Karpas-422 (cell line): ENCODE measurements at places on chromosomes 6 and 20. TPM values are rescaled to one million over a fixed set of nuclear protein-coding genes. Genes with fewer than 3 reads are reported as not detected.

- peaks cover 17% of the 10 kb centered on the region for H3K36me3 ChIP-seq
- no peaks in the 10 kb centered on the region for H3K27me3 ChIP-seq
- H3K4me3 ChIP-seq, result no peak overlapping the region
- H3K27ac ChIP-seq, result no peak overlapping the region
These were observed 27.0 kb downstream of the ZNF292 start for GRCh38 chr6:87182321-87182720.

VIP gene
- not detected in 2 replicates for total RNA-seq

ISM1 gene
- total RNA-seq, result not detected in 2 replicates

GRCh38 chr20:36569847-36570429 lies 3.5 kb upstream of the TGIF2 start:
- peaks cover 8% of the 10 kb centered on the region for H3K36me3 ChIP-seq
- H3K27ac ChIP-seq, result no peak overlapping the region
- no peaks in the 10 kb centered on the region for H3K27me3 ChIP-seq
- peaks cover 14% of the 10 kb centered on the region for H3K4me1 ChIP-seq
- no peak for DNase-seq

DNA sequence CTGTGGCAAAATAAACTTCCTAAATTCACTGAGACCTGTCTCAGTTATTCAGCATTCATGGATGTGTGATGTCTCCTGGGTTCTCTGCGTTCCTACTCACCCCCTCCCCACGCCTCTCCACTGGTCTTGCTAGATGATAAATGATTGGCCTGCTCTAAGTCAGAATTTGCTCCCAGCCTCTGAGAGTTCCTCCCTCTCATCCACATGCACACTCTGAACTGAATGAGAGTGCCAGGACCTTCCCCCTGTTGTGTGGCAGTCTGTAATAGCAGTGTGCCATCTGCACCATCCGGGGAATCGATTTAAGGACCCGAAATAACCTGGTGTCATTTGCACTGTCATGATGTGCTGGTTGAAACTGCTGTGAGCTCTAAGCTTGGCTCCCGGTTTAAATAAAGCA lies 135.8 kb upstream of the AFDN start:
- H3K4me3 ChIP-seq, result no peak overlapping the region
- no peaks in the 10 kb centered on the region for H3K4me1 ChIP-seq
- no peak overlapping the region for H3K27ac ChIP-seq
- H3K36me3 ChIP-seq, result no peaks in the 10 kb centered on the region
- DNase-seq, result no peak

GRCh38 chr6:116974526-116975316 lies 97.7 kb downstream of the RFX6 start:
- no peak overlapping the region for H3K27ac ChIP-seq
- no peaks in the 10 kb centered on the region for H3K36me3 ChIP-seq
- H3K4me3 ChIP-seq, result no peak overlapping the region
- no peaks in the 10 kb centered on the region for H3K27me3 ChIP-seq
- H3K4me1 ChIP-seq, result no peaks in the 10 kb centered on the region

GRCh38 chr6:33208091-33208967 lies at the start of gene RING1:
RING1 (plus strand) TSS chr6:33208500; CDS start chr6:33208823, 323 bp downstream.
- H3K4me3 ChIP-seq, result peak within 1 kb of the TSS; percentile 97
- H3K27ac ChIP-seq, result peak within 1 kb of the TSS; percentile 48; the same call in 1 of the 2 replicates
- no peaks in the 10 kb centered on the region for H3K27me3 ChIP-seq
- H3K4me1 ChIP-seq, result peaks cover 37% of the 10 kb centered on the region

DNA sequence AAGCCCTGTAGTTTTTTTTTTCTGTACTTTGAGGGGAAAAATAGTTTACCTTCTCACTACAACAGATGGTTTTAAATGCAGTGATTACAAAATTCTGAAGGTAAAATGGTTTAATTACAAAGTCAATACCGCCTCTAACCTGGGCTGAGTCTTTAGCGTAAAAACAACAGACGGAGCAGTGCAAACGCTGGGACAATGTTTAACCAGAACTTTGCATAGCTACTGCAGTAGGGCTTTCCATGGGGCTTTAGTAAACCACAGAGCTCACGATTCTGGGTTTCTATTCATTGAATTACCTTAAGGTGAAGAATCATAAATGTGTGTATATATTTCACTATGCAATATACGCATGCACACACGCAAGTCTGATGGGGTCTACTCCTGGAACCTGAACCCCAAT lies 77.9 kb downstream of the RFX6 start:
- no peaks in the 10 kb centered on the region for H3K36me3 ChIP-seq
- no peaks in the 10 kb centered on the region for H3K27me3 ChIP-seq
- no peak overlapping the region for H3K27ac ChIP-seq
- no peak overlapping the region for H3K4me3 ChIP-seq
- DNase-seq, result no peak
- H3K4me1 ChIP-seq, result no peaks in the 10 kb centered on the region

DNA sequence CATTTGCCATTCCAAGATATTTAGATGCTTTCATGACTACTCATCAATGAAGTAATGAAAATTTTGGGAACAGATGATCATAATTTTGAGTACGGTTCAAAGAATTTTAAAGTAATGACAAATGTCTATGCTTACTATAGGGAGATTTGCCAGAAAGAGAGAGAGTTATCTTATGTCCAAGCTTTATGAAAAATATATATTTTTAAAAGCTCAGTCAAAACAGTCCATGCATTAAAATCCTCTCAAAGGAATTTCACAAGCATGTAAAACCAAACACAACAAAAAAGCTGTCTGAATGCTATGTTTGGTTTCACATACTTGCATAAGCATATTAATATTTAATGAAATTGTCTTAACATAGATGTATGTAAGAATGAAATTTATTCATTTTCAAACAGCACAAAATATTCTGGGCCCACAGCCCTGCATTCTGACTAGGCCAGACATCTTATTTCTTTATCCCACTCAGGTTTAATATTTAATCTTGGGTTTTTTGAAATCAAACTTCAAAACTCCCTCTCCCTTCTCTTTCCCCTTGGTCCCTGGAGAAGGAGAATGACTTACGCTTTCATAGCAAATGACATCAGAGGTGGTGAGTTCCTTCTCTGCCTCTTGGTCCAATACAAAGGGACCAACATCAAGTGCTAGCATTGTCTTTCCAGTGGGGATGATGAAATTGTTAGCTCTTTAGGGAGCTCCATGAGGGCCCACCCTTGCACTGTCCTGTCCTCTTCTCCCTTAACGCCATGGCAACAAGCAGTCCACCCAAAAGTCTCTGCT lies 94.2 kb downstream of the ADAT2 start:
- no peaks in the 10 kb centered on the region for H3K27me3 ChIP-seq
- no peak overlapping the region for H3K27ac ChIP-seq
- no peaks in the 10 kb centered on the region for H3K36me3 ChIP-seq
- DNase-seq, result no peak

GRCh38 chr6:109739686-109740085 lies 48.6 kb downstream of the FIG4 start:
- no peaks in the 10 kb centered on the region for H3K27me3 ChIP-seq
- H3K36me3 ChIP-seq, result no peaks in the 10 kb centered on the region; the same call in 1 of the 2 replicates
- DNase-seq, result no peak
- H3K4me3 ChIP-seq, result no peak overlapping the region
- H3K27ac ChIP-seq, result no peak overlapping the region
- peaks cover 13% of the 10 kb centered on the region for H3K4me1 ChIP-seq

DNA sequence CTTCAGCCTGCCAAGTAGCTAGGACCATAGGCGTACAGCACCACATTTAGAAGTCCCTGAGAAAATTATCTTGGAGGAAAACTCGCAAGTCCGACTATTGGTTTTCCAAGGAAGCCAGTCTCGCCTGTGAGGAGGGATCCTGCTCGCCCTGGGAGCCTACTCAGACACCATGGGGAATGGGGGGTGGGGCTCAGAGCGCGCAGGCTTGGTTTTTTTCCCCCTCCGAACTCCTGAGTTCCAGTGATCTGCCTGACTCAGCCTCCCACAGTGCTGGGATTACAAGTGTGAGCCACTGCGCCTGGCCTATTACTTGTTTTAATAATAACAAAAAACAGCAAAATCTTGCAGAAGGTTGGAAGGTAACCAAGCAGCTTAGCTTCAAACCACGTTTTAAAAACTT lies 153.7 kb downstream of the OR2B2 start:
- H3K36me3 ChIP-seq, result no peaks in the 10 kb centered on the region
- no peak overlapping the region for H3K4me3 ChIP-seq
- H3K27me3 ChIP-seq, result no peaks in the 10 kb centered on the region
- H3K4me1 ChIP-seq, result peaks cover 15% of the 10 kb centered on the region

GRCh38 chr6:127761084-127761483 lies 139.8 kb downstream of the THEMIS start:
- no peaks in the 10 kb centered on the region for H3K27me3 ChIP-seq
- no peak overlapping the region for H3K27ac ChIP-seq
- no peak for DNase-seq
- no peak overlapping the region for H3K4me3 ChIP-seq
- no peaks in the 10 kb centered on the region for H3K4me1 ChIP-seq

DNA sequence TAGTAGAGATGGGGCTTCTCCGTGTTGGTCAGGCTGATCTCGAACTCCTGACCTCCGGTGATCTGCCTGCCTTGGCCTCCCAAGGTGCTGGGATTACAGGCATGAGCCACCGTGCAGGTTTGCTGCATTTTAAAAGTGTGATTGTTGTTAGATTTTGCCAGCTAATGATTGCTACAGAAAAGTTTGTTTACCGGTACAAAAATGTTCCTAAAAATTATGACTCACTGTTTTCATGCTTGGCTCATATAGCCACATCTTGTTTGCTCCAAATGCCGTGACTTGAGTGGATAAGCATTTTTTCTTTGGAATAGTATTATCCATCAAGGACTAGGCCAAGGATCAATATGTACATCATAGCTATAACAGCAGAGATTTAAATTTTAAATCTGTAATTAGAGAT lies 24.3 kb downstream of the LRRN4 start:
- DNase-seq, result no peak
- H3K4me1 ChIP-seq, result peaks cover 15% of the 10 kb centered on the region
- H3K4me3 ChIP-seq, result no peak overlapping the region
- H3K27ac ChIP-seq, result no peak overlapping the region
- H3K27me3 ChIP-seq, result no peaks in the 10 kb centered on the region

DNA sequence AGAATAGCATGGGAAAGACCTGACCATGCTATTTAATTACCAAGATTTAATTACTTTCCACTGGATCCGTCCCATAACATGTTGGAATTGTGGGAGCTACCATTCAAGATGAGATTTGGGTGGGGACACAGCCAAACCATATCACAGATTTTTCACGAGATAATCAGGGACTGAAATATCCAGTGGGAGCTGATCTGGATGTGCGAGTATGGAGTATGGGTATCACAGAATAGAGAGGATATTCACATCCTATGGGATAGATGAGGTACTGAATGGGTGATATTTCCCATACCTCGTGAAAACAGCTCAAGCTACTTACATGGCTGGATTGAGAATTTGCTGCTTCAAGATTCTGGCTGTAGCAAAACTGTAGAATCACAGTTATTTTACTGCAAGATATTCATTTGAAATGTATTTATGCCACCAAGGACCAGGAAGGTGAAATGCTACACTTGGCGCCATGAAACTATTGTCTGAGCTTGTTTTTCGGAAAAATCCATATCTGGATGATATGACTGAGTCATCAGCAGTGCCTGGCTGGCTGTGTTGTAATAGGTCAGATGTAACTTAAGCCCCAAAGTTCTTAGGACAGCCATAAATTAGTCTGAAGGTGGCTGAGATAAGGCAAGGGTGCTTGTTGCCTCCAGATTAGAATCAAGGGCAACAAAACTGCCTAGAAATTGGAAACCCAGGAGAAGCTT lies 29.8 kb downstream of the KCNS1 start:
- no peak overlapping the region for H3K4me3 ChIP-seq
- H3K36me3 ChIP-seq, result peaks cover 44% of the 10 kb centered on the region; the same call in 1 of the 2 replicates
- DNase-seq, result no peak
- no peaks in the 10 kb centered on the region for H3K27me3 ChIP-seq

BANF2 gene
- total RNA-seq, result not detected in 2 replicates

NSFL1C gene
- 19.4 and 20.9 TPM in 2 replicates for total RNA-seq

- H3K27me3 ChIP-seq, result no peaks in the 10 kb centered on the region
- no peak overlapping the region for H3K27ac ChIP-seq
- no peak overlapping the region for H3K4me3 ChIP-seq
These were observed 117.4 kb downstream of the FAXC start for GRCh38 chr6:99232056-99232455.

DNA sequence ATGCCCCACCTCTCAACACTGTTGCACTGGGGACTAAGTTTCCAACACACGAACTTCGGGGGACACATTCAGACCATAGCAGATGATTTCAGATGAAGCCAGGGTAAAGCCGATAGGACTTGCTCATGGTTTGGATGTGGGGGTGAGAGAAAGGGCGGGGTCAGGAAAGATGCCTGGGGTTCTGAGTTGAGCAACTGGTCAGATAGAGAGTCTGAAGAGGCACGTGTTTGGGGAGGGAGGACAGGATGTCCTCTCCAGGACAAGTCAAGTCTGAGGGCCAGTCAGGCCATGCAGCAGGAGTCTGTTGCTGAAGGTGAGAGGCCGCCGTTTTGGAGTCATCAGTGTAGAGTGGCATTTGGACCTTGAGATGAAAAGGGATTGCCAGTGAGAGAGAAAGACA lies 197.9 kb upstream of the SNX9 start:
- H3K36me3 ChIP-seq, result no peaks in the 10 kb centered on the region
- DNase-seq, result no peak
- no peak overlapping the region for H3K27ac ChIP-seq
- no peaks in the 10 kb centered on the region for H3K27me3 ChIP-seq

DNA sequence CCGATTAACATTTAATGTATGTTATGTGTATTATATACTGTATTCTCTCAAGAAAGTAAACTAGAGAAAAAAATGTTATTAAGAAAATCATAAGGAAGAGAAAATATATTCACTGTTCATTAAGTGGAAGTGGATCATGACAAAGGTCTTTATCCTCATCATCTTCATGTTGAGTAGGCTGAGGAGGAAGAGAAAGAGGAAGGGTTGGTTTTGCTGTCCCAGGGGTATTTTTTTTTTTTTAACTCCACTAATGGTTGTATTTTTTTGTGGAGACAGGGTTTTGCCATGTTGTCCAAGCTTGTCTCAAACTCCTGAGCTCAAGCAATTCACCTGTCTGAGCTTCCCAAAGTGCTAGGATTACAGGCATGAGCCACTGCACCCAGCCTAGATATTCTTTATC lies 11.0 kb downstream of the ECT2L start:
- peaks cover 23% of the 10 kb centered on the region for H3K4me1 ChIP-seq
- H3K27me3 ChIP-seq, result no peaks in the 10 kb centered on the region

GRCh38 chr6:95309545-95309944 lies 267.8 kb upstream of the MANEA start:
- H3K4me3 ChIP-seq, result no peak overlapping the region
- H3K36me3 ChIP-seq, result no peaks in the 10 kb centered on the region
- no peaks in the 10 kb centered on the region for H3K27me3 ChIP-seq
- peaks cover 30% of the 10 kb centered on the region for H3K4me1 ChIP-seq
- no peak for DNase-seq
- no peak overlapping the region for H3K27ac ChIP-seq

DNA sequence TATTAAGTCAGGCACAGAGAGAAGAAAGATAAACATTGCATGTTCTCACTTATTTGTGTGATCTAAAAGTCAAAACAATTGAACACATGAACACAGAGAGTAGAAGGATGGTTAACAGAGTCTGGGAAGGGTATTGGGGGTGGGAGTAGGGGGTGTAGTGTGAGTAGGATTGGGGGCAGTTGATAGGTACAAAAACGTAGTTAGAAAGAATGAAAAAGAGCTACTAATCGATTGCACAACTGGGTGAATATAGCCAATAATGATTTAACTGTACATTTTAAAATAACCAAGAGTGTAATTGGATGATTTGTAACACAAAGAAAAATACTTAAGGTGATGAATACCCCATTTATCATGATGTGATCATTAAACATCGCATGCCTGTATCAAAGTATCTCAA lies 333.3 kb downstream of the HAO1 start:
- no peaks in the 10 kb centered on the region for H3K27me3 ChIP-seq
- no peaks in the 10 kb centered on the region for H3K4me1 ChIP-seq
- no peak overlapping the region for H3K4me3 ChIP-seq
- no peaks in the 10 kb centered on the region for H3K36me3 ChIP-seq
- no peak for DNase-seq

GRCh38 chr6:99104218-99104617 lies 156.5 kb upstream of the FBXL4 start:
- no peaks in the 10 kb centered on the region for H3K27me3 ChIP-seq
- H3K4me3 ChIP-seq, result no peak overlapping the region
- H3K36me3 ChIP-seq, result no peaks in the 10 kb centered on the region
- H3K27ac ChIP-seq, result no peak overlapping the region

PRDM13 gene
- not detected in 2 replicates for total RNA-seq

YTHDF1 gene
- total RNA-seq, result 24.1 and 27.1 TPM in 2 replicates
